ENCODE measurements at places on chromosomes 7 and 10.
A peak's percentile ranks its signal among the peaks of the same experiment; 100 is the strongest.

DNA sequence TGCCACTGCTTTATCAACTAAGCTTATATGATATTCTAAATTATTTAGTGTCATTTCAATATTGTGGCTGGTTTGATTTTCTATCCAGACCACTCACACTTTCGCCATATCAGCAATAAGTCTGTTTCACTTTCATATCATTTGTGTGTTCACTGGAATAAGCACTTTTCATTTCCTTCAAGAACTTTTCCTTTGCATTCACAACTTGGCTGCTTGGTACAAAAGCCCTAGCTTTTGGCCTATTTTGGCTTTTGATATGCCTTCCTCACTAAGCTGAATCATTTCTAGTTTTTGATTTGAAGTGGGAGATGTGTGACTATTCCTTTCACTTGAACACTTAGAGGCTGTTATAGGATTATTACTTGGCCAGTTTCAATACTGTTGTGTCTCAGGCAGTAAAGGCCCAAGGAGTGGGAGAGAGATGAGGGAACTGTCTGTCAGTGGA is 120.9 kb upstream of the NAMPT start:
- peak; percentile 27 for DNase-seq

GRCh38 chr10:3210251-3210877 is 37.8 kb upstream of the PITRM1 start:
- DNase-seq: no peak

DNA sequence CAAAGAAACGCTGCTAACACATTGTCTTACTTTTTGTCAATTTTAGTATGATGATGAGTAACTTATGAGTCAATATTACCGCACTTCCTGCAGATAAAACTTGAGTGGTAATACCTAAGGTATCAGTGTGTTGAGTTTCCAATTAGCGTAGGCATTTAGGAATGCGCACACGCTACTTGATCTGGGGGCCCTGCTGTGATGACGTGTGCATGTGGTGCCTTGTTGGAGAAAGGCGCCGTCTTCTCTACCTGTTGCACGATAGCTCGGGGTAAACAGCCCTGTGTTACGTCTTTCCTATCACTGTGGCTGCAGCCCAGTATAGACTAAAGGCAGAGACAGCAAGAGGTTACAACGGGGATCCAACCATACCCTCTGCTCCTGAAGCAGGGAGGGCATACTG is 476.8 kb upstream of the ADARB2 start:
- DNase-seq: no peak

DNA sequence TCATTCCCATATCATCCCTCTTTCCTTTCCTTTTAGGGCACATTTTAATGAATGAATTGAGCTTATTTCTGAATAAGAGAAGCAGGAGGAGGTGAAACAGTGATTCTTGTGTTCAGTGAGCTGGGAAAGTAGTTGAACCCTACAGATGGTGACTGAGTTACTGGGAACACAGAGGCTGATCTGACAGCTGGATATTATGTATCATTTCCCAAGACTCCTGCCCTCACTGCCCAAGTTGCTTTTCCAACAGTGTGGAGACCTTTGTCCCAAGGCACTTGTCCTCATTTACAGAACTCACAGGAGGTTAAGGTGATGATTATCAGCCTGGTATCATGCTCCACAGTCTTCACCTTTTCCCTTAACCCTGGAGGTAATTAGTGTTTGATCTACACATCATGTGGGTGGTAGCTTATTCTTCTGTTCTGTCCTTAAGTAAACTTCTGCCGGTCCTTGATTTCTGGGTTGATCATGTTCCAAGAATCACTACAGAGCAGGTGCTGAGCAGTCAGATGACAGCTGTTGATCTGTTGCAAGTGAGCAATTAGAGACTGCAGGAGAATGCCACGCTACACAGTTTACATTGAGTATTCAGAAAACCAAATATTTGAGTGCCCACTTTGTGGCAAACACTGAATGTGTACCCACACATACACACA is 2.6 kb downstream of the PRLHR start:
- no peak for DNase-seq

DNA sequence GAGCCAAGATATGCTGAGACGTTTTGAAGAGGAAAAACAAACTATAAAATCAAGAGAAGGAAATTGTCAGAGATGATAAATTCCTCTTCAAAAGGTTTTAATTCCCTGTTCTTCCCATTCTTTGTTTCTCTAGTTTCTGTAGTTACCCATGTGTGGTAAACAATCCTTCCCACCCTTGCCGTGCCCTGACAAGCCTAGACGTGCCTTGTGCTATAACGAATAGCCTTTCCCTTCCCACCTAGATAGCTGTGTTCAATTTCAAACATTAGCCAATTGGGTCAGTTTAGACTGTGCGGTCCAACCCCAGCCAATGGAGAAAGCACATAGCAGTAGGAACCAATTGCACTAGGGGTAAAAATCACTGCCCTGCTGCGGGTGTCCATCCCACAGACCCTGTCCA is 138.1 kb downstream of the RALA start:
- DNase-seq: no peak

- DNase-seq: no peak
Measured at GRCh38 chr7:5582532-5582935, 158.9 kb upstream of the TNRC18 start.

GRCh38 chr7:111027396-111027795 is 63.5 kb upstream of the LRRN3 start:
- DNase-seq: no peak

GRCh38 chr7:2259480-2259879 is 17.5 kb downstream of the NUDT1 start:
- no peak for DNase-seq

DNA sequence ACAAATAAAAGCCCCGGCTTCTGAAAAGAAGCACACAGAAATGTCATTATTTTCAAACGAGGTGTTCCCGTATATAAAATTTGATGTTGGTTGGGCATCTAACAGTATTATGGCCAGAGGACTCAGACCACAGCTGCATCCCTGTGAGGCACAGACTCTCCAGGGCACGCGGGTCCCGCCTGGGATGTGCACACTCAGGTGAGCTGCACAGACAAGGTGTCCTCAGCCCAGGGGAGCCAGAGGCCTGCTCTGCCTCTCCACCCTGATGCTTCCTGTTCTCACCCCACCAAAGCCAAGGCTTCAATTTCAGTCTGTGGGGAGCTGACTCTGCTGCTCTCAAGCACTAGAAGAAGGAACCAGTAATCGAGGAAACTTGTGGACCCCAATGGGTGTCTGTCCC is 1.7 kb upstream of the CYP2E1 start:
- DNase-seq: no peak
